Caudate nucleus (tissue), 63 donors: ENCODE measurements at places on chromosomes 12 and 14.
A peak's percentile ranks its signal among the peaks of the same experiment; 100 is the strongest.

- no peak for DNase-seq
These were observed 1154.5 kb downstream of the AACS start for GRCh38 chr12:126219654-126220279.

- DNase-seq: no peak
These were observed 442.5 kb upstream of the PDE3A start for GRCh38 chr12:19925841-19926240.

GRCh38 chr12:108616941-108617858 is 16.5 kb downstream of the SELPLG start:
- peak; percentile 19 for DNase-seq

- DNase-seq: no peak
These were observed 12.5 kb downstream of the NAA25 start for GRCh38 chr12:112096070-112096469.

- DNase-seq: no peak
These were observed 34.8 kb downstream of the IRF2BPL start for GRCh38 chr14:76993752-76994151.

- no peak for DNase-seq
These were observed 7.8 kb upstream of the LUM start for GRCh38 chr12:91119089-91119488.

DNA sequence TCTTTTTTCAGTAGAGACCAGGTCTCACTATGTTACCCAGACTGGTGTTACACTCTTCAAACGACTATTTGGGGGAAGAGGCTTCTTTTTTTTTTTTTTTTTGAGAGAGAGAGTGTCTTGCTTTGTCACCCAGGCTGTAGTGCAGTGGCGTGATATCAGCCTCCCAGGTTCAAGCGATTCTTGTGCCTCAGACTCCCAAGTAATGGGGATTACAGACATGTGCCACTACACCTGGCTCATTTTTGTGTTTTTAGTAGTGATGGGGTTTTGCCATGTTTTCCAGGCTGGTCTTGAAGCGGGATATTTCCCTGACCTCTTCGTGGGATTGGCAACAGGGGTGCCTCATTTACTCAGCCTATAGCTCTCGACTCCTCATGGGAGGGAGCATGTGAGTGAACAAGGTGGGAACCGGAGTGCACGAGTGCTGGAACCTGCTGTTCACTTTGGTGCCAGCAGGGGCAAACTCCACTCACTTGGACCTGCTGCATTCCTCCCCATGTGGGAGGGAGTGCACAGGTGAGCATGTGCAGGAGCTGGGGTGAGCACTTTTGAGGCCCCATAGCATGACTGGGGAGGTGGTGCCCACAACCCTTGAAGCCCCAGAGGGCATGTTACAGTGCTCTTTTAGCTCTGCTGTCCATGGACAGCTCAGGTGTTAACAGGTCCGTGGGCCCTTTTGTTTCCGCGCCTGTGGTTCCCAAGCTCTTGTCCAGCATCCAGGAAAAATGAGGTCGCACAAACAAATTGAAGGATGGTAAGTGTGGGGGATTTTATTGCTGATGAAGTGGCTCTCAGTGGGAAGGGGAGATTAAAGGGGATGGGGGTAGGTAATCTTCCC is 79.1 kb upstream of the HECTD1 start:
- no peak for DNase-seq

DNA sequence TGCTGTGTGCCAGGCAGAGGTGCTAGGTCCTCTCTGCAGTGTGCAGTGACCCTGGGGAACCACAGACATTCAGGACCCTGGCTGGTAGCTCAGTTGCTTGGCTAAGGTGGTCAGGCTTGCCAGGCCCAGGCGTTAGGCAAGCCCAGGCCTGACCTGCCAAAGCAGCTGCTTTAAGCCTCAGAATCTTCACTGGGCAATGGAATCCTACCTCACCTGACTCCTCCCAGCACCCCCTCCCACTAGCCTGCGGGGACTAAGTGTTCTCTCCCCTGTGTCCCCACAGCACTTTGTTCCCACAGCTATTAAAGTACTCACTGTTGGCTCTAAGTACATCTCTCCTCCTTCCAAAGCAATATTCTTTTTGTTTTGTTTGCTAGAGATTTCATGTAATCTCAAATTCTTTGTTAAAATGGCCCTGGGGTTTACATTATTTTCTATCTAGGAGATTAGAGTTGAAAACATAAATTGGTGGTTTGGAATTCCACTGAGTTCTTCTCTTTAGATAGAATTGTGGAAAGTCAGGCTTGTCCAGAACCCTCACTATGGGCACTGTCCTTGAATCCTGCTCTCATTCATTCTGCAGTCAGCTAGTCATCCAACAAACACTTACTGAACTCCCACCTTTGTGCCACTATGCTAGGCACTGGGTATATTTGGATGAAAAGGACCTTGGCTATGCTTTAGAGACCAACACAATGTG is 44.4 kb downstream of the DGLUCY start:
- DNase-seq: no peak

DNA sequence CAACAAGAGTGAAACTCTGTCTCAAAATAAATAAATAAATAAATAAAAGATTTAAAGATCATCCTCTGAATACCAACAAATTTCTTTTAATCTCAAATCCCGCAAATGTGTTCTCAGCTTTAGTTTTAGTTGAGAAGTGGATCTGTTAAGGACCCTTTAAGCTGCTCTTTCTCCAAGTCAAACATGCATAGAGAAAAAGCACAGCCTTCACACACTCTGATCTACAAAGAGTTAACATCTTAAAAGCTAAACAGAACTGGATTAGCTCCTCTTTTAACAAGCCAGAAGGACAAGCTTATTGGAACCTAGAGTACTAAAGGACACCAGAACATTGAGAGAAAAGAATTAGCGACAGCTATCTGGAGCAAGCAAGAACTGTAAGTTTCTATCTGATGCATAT is at the start of gene RPGRIP1:
RPGRIP1 (plus strand) TSS at position 301 of the 400 bp plus-strand sequence. CDS start 7,894 bp downstream, outside the sequence.
- no peak for DNase-seq

DNA sequence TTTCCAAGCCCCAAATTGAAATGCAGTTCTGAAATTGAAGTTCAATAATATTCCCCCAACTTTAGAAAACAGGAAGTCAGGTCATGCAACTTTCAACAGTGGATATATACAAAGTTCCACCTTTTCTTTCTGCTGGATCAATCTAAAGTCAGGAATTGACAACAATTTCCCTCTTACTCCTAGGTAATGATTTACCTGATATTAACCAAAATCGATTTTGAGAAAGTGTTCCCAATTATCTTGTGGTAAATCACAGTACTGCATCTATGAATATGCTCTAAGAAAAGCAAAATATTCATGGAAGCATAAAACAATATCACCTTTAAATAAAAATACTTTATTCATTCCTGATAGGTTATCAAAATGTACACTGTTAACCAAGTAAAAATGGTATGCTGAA is 28.4 kb downstream of the BDKRB1 start:
- no peak for DNase-seq

- no peak for DNase-seq
These were observed 169.2 kb downstream of the GRIN2B start for GRCh38 chr12:13812168-13812567.

DNA sequence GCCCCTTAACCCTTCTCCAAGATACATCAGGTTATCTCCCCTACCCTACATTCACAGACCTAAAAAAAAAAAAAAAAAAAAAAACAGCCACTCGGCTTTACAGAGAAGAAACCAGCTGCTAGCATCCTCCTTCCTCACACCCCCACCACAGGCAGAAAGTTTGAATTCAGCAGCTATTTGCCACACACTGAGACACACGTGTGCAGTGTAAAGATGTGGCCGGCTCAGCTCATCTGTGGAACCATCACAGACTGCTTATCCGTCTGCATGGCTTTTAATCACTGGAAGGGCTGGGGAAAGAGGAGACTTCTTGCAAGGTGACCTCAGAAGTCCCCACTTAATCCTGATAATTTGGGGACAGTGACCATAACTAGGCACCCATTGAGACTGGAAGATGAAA is 50.0 kb downstream of the VWF start:
- no peak for DNase-seq

GRCh38 chr12:83985084-83985483 is 927.5 kb downstream of the SLC6A15 start:
- no peak for DNase-seq

- no peak for DNase-seq
These were observed 34.2 kb upstream of the FOXN3 start for GRCh38 chr14:89451229-89451628.

GRCh38 chr12:9908350-9908749 is 23.8 kb downstream of the CLEC2A start:
- DNase-seq: no peak

DNA sequence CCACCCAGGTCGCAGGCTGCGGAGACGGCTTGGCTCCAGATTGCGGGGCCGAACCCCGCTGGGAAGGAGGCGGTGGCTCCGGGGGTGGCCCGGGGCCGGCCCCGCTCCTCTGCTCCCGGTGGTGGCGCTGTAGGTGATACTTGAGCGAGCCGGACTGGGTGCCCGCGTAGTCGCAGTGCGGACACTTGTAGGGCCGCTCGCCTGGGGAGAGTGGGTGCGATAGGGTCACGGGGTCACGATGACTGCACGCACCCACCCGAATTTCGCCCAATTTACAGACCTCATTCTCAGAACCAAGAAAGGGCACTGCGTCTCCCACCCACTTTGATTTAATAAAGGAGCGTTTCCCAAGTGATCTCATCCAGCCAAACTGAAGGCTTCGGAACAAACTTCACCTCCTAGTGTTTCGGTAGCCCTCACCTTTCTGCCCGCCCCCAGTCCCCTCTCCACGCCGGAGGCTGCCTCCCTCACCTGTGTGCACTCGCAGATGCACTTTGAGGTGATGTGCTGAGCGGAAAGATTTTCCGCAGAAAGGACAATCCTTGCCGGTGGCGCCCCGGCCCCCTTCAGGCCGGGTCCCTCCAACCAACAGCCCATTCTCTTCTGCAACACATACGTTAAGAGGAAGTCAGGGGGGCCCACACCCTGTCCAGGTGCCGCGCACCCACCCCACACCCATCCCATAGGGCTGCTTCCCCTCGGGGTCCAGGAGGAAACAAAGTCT is 7.4 kb downstream of the ZNF219 start:
- DNase-seq: no peak

- DNase-seq: no peak
These were observed 391.2 kb downstream of the RAD51B start for GRCh38 chr14:68210729-68211299.

- no peak for DNase-seq
These were observed 5.0 kb upstream of the RFLNA start for GRCh38 chr12:124289634-124290600.

DNA sequence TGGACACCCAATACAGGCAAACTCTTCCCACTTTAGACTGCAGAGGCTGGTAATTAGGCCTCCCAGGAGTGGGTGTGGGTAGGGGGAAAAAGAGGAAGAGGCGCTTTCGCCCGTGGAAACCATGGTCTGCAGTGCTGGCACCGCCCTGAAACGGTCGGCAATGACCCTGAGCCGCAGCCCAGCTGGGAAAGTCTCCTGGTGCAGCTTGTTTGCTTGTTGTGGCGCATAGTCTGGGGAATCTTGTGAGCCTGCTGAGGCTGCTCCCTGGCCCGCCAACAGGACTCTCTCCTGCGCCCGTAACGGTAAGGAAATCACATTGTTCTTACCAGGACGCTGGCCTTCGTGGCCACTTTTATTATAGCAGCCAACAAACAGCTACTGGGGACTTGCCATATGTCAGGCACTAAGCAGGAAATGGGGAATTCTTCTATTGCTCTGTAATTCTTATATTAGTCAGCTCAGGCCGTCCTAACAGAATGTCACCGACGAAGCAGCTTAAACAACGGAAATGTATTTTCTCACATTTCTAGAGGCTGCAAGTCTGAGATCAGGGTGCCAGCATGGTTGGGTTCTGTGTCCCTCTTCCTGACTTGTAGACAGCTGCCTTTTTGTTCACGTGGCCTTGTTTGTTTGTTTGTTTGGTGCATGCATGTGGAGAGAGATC is 52.5 kb upstream of the RIN3 start:
- no peak for DNase-seq

DNA sequence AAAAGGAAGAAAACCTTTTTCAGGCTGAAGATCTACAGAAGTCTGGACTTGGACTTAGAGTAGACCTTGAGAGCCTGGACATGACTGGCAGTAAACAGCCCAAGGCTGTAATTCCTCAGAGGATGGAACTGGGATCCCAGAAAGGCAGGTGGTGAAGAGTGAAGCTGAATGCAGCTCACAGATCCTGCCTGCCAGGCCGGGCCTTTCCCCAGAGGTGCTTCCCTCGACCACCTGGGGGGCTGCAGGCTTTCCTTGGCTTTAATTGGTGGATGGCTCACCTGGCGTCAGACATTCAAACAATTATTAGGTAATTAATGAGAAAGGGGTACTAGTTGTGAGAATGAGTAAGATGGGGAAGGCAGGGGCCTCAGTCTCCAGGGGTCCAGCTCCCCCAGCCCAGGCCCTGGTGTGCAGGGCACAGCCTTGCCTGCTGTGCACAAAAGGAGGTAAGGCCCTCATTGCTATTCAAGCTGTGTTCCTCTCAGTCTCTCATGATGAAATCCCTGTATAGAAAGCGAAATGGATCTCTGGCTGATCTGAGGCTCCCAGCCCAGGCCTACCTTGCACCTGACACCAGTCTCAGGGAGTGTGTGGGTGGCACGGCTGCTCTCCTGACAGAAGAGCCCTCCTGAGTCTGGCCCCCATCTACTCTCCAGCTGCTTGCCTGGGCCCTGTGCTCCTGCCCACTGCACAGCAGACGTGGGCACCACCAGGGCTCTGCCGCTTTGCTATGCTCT is 63.0 kb upstream of the TCL1A start:
- DNase-seq: no peak

GRCh38 chr14:59868021-59868420 is 2.6 kb downstream of the RTN1 start:
- DNase-seq: no peak

- no peak for DNase-seq
These were observed 31.1 kb downstream of the ZFYVE21 start for GRCh38 chr14:103746701-103747100.

DNA sequence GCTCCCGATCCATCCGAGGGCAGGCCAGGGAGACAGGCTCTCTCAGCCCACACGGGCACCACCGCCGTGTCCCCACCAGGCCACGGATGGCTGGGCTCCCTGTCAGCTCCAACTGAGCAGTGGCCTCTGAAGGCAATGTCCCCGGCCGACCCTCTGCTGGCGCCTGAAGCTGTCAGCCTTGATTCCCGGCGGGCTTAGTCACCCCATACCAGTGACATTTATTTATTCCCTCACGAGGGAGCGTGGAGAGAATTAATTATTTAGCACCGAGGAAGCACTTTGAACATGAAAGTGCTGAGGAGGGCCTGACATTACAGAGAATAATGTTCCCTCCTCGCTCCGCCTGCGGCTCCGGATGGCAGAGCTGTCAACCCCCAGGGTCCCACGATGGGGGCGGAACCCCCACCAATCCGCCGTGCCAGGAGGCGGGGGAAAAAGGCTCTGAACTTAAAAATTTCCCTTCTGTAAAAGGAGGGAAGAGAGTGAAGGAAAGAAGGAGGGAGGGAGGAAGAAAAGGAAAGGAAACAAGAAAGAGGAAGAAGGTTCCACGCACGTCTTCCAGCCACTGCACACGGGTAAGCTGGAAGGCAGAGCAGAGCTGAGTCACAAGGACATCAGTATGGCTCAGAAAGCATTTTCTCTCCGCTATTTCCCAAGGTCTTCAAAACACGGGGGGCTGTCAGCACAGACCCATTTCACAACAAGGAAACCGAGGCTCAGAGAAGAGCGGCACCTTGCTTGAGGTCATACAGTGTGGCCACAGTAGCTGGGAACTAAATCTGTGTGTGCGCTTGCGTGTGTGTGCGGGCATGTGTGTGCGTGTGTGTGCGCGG is 108.7 kb upstream of the NCOR2 start:
- peak; percentile 37 for DNase-seq
